ENCODE measurements at places on chromosomes 5 and 9. TPM values are rescaled to one million over a fixed set of nuclear protein-coding genes. Genes with fewer than 3 reads are reported as not detected.
A peak's percentile ranks its signal among the peaks of the same experiment; 100 is the strongest.

FOCAD gene
- 66.9 TPM for total RNA-seq

PCDHGA2 gene
- 1.2 TPM for total RNA-seq

DNA sequence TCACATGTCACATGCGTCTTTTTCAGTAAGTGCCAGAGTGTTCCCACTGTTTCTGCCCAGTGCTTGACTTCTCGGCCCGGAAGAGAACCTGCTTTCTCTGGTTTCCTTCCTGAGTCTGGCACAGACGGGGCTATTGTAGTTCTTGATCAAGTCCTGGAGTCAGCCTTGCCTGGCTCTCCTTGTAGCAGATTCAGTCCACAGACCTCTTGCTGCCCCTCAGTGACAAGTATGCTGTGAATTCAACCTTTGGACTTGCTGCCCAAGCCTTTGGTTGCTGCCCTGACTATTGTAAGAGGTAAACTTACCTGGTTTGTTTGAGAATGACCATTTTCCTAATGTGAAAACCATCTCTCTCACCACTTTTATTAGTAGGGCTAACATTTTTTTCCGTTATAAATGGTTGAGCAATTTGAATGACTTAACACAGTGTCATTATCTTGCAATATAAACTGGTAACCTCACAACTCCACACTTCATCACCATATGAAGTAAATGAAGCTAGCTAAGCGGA lies 24.7 kb downstream of the ZBTB34 start:
- DNase-seq = peak; percentile 78

- no peak for DNase-seq
These were observed 21.0 kb downstream of the RMI1 start for GRCh38 chr9:84001621-84002020.

DNA sequence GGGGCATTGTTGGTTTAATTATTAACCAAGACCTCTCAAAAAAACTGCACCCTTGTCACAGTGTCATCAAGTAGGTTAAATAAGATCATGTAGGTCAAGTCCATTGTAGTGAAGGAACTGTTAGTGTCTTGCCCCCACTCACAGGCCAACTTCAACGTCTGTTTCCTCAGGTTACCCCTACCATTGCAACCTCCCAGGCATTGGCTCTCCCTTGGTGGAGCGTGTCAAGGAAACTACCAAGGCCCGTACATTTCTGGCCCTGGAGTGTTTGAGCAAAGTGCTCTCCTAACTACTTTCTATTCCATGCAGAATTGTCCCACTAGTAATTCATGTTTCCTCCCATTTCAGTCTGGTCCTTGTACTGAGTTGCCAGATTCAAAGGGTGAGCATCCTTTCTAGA lies 167.5 kb downstream of the MEF2C start:
- DNase-seq = no peak

TOPORS gene
- total RNA-seq = 16.2 TPM

DNA sequence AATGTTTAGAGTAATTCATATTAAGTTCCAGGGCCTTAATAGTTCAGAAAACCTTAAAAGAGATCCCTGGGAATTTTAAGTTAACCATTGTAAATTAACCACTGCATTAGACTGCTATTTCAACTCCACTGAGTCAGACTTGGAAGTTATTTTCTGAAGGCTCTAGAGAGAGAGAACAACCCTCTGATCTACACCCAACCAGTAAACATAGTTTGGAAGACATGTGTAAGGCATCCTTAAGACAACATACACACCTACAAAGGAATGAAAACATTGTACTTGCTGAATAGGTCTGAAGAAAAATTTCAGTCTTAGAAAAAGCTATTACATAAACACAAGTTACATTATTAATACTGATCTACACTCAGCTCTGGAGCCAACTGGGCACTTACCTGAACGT lies 158.2 kb upstream of the FST start:
- no peak for DNase-seq

DNA sequence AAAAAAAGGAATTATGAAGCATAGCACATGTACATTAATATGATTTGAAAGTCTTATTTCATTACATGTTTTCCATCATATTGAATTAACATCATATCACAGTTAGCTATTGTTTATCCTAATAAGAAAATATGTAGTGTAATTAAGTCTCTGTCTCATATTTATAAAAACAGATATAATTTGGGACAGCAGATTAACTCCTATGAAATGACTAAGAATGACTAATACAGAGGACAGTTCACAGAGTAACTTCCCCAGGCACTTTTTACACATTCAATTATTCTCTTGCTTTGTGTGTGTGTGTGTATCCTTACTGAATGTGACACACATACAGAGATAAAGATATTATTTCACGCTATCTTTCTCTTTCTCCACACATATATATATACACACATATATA lies 2400.9 kb upstream of the C9orf72 start:
- DNase-seq = no peak

- no peak for DNase-seq
These were observed 25.6 kb downstream of the OR2V2 start for GRCh38 chr5:181173027-181173419.

GMCL2 gene
- not detected for total RNA-seq

DNA sequence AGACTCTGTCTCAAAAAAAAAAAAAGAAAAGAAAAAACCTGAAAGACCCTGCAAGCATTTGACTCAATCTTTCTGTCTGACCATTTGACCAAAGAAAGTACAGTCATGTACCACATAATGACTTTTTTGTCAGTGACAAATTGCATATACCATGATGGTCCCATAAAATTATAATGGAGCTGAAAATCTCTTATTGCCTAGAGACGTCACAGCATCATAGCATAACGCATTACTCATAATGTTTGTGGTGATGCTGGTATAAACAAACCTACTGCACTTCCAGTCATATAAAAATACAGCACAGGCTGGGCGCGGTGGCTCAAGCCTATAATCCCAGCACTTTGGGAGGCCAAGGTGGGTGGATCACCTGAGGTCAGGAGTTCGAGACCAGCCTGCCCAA lies 10.5 kb downstream of the ECM2 start:
- DNase-seq = no peak

GRCh38 chr9:76980566-76980965 lies 38.9 kb upstream of the FOXB2 start:
- no peak for DNase-seq

DNA sequence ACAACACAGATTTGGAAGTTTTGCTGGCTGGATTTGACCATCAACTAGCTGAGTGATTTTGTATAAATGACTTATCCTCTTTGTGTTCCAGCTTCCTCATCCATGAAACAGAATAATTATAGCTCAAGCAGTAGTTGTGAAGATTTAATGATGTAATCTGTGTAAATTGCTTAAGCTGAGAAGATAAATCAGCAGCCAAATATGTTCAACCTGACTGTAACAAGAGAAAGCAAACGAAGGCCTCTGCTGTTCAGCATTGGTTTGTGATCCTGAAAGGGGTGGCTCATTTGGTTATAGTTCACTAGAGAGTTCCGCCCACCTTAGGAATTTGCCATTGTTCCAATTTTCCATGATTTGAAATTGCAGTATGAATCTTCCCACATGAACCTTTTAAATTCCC lies 75.7 kb upstream of the CCDC112 start:
- DNase-seq = no peak

EIF4EBP3 gene
- 7.6 TPM for total RNA-seq

DNA sequence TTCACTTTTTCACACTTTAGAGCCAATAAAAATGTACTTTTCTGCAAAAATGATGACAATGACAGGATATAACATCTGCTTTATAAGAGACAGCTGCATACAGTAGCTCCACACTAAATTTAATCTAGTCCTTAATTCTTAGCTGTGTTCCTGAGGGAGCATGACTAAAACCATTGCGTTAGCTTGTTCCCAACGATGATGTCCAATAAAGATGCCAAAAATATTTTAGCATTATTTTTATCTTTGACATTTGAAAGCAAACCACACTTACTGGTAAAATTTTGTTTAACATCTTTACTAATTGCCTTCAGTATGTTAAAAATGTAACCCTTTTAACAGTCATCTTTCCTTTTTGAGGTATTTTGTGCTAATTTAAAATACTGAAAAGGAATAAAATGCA lies 382.7 kb downstream of the CHSY3 start:
- DNase-seq = no peak

DNA sequence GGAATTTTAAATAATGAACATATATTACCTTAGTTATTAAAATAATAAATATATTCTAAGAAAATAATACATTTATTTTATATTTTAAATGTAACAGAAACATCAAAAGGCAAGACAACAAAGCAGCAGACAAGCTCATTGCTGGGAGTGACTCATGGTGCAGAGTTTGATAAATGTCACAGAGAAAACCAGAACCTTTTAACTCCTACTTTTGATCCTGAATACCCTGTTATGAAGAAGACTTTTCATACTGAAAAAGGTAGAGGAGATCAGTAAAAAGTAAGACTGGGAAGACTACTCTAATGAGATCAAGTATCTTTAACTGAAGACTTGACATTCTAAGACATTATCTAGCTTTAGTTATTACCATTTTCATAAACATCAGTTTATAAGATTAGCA lies 99.0 kb upstream of the GNA14 start:
- no peak for DNase-seq

GRCh38 chr5:135986891-135987401 lies 32.2 kb upstream of the LECT2 start:
- DNase-seq = no peak

GRCh38 chr5:53779541-53779981 lies 219.1 kb downstream of the NDUFS4 start:
- peak; percentile 67 for DNase-seq

DNA sequence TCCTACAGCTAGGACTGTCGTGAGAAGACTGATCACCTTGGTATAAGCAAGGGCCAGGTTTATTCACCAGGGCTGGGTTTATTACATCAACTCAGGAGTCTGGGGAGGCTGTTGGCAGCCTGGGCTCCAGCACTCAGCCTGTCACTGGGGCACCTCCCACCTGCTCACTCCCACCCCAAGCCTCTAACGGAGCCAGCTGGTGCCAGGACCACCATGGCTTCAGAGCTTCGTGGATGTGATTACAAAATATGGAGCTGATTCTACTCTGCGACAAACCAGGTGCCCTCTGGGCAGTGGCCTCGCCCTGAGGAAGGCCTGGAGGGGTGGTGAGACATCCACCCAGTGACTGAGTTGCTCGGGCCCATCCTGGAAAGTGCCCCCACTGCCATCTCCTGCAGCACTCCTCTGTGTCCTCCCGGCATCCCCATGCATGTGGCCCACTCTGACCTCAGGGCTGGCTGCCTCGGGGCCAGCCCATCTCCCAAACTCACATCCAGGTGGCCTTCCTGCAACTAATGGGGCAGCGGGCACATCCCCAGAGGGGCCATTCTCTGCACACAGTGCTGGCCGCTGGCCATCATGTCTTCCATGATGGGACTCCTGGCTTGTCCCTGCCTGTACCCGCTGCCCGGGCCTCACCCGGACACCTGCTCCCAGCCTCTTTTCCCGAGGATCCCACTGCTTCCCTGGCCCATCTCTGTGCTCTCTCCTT lies 49.6 kb downstream of the SECISBP2 start:
- DNase-seq = no peak

MOB3B gene
- not detected for total RNA-seq

NEUROG1 gene
- not detected for total RNA-seq

GRCh38 chr9:114896344-114896743 lies 34.0 kb downstream of the TNFSF8 start:
- no peak for DNase-seq

MSMP gene
- 18.8 TPM for total RNA-seq

GRCh38 chr5:167843881-167844572 lies 447.4 kb upstream of the WWC1 start:
- DNase-seq = no peak

- DNase-seq = no peak
These were observed 518.3 kb downstream of the CTNND2 start for GRCh38 chr5:11385901-11386293.

- DNase-seq = no peak
These were observed 219.1 kb downstream of the C9orf50 start for GRCh38 chr9:129401623-129402370.

DNA sequence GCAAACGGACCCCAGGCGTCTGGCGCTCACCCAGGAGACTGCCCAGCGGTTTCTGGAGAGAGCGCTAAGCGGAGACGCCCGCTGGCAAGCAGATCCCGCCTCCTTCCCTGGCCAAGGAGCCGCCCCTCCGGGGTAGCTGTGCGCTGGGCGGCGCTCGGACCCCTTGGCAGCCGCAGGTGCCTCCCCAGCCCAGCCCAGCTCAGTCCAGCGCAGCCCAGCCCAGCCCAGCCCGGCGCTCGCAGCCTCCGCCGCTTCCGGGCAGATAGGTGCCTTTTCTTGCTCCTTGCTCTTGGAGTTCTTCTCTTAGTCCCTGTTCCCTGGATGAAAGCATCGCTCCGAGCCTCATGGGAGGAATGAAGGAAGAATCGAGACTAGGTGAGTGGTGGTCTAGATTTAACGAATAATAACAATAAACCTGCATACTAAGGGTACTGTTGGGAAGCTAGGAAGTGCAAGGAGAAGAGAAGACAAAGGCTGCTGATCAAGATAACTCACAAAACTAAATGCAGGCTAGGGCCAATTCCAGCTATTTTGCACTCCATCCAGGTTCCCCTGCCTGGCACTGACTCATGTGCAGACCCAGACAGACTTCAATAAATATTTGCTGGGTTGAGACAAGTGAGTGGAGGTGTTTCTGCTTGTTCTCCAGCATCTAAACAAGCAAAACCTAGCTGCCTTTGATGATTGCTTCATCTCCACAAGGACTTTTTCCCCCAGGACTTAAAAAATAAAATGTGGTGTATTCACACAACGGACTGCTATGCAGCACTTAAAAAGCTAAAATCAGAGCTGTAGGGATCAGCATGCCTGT lies at the start of gene STK32A:
STK32A (plus strand) TSS at position 202 of the 811 bp plus-strand sequence. CDS start 4,609 bp downstream, outside the sequence.
- peak; percentile 25 for DNase-seq

- no peak for DNase-seq
These were observed 195.0 kb upstream of the RGMB start for GRCh38 chr5:98578438-98578837.

GRCh38 chr5:167064198-167064776 lies 1227.2 kb upstream of the WWC1 start:
- DNase-seq = no peak

ORM2 gene
- not detected for total RNA-seq

DNA sequence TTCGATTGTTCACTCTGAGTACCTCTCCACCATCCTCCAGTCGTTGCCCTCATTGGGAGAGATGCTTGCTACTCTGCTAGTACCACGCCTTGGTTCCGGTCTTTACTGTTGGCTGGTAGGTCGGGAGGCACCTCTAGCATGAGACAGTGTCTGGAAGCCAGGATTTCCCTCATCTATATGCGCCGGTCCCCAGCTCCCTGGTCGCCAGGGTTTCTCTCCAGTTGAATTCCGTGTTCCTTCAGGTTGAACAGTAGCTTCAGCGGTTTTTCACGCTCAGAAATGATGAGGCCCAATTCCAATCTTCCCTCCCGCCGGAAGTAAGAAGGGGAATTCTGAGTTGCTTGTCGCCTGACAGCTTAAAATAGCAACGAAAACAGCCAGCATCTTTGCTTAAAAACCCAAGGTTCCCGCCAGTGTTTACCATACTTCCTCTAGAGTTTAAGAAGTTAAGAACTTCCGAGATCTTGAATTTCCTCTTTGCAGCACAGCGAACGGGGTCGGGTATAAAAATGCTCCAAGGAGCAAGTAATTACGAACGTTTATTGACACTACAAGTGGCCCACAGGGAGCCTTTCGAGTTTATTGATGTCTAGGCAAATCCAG lies 1.3 kb upstream of the ST8SIA4 start:
- DNase-seq = no peak

- no peak for DNase-seq
These were observed 209.5 kb upstream of the TARS1 start for GRCh38 chr5:33231214-33231710.

GRCh38 chr5:164376843-164377242 lies 871.4 kb downstream of the MAT2B start:
- DNase-seq = no peak
